Tongue (tissue), 3 donors: ENCODE measurements at places on chromosomes 7 and 10. TPM values are rescaled to one million over a fixed set of nuclear protein-coding genes. Genes with fewer than 3 reads are reported as not detected.
A peak's percentile ranks its signal among the peaks of the same experiment; 100 is the strongest.

Gene PROSER2
- 8.6 TPM for total RNA-seq

Gene MCM10
- total RNA-seq = 4.2 TPM

DNA sequence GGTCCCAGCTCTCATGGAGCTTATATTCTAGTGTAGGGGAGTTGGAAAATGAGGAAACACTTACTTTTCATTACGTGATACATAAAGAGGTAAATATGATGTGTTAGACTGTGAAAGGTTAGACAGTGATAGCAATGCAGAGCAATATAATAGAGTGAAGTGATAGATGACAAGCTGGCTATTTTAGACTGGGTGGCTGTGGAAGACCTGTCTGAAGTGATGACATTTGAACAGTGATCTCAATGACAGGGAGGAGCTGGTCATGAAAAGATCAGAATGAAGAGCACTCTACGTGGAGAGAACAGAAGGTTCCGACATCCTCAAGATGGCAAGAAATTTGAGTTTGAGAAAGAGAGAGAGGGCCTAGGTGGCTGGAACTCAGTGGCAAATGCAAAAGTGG, 118.9 kb upstream of the MKLN1 start:
- no peak for DNase-seq

DNA sequence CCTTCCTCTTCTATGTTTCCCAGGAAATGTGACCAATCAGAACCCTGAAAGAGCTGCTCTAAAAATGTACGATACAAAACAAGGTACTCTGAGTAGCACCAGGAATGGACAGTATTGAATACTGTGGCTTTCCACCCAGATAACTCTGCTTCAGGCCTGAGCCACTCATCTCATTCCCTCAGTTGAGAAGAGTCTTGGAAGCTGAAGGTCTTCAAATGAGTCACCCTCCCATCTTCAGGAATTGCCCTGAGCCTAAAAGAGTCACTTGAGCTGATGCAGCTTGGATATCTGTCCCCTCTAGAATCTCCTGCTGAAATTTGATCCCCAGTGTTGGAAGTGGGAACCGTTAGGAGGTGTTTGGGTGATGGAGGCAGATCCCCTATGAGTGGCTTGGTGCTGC, 210.4 kb downstream of the DGKI start:
- no peak for DNase-seq

Gene ASB10
- 4.9 TPM for total RNA-seq

GRCh38 chr10:15439341-15439842, 68.3 kb upstream of the FAM171A1 start:
- peak; percentile 58 for DNase-seq

Gene RFC2
- total RNA-seq = 17.6 TPM

Gene LRWD1
- total RNA-seq = 12.9 TPM

DNA sequence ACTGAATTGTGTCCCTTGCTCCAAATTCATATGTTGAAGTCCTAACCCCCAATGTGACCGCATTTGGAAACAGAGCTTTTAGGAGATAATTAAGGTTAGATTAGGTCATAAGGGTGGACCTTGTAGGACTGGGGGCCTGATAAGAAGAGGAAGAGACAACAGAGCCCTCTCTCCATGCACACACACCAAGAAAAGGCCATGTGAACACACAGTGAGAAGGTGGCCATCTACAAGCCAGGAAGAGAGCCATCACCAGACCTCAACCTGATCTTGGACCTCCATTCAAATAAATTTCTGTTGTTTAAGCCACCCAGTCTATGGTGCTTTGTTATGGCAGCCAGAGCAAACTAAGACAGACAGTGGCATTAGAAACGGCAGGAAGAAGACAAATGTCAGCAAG, 12.5 kb upstream of the PRKAR2B start:
- DNase-seq = no peak

GRCh38 chr10:12027539-12027938, 15.1 kb downstream of the UPF2 start:
- no peak for DNase-seq

DNA sequence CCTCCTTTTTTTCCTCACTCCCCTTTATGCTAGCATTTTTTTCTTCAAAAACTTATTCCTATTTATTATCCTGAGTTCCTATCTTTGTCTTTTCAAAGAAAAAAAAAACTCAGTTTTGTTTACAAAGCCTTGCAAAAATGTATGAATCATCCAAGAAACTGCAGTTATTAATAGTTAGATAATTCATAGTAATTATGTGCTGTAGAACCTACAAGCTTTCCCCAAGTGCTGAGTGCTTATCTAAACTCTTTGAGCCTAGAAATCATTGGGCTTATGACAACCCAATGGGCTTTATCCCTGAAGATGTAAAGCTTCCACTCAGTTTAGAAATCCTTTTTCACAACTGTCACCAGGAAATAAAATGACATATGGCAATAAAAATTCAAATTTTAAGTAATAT, 145.9 kb upstream of the WNT16 start:
- no peak for DNase-seq

DNA sequence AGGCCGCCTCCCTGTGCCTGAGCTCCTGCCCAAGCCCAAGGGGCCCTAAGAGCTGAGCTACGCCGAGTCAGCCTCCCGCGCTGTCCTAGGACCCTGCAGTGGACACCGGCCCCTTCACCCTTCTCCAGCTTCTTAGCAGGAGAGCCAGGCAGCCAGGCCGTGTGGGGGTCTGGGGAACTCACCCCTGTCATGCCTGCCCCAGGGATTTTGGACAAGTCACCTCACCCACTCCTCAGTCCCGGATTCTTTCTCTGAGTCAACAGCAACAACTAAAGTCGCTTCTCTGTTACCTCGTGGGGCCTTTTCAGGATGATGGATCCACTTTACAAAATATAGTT, 79.3 kb downstream of the MKI67 start:
- no peak for DNase-seq

DNA sequence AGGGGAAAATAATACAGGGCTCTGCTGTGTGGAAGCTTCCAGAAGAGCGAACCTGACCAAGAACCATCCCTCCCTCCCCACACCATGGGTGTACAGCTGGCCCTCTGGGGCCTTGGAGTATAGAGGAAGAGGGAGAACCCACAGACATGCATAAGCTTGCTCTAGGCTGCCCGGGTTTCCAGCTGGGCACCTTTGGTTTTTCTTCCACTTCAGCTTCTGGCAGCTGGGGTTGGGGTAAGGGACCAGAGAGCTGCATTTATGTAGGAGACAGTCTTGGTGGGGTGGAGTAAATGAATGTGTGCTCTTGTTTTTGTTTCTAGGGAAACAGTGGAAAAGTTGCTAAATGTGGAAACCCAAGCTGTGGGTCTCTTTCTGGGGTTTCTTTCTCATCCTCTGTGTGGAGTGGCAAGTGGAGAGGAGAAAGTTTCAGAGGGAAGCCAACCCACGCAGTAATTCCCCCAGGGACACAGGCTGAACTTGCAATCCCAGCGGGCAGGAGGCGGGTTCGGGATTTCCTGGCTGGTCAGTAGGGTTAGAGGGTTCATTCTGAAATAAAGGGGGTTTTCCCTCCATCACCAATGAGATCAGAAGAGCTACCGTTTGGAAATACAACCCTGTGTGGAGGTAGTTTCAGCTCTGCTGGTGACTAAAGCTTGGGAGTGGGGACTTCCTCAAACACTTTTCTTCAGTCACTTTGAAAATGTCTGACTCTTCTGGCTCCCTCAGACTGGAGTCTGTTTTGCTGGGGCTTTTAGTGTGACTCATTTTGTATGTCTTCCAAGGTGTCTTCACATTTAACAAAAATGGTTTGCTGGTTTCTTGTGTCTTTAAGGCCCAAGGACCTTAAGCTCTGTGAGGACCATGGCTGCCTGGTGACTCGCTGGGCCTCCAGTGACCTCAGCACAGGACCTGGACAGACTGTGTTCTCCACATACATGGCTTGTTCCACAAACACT, 22.2 kb upstream of the SRGN start:
- DNase-seq = no peak

DNA sequence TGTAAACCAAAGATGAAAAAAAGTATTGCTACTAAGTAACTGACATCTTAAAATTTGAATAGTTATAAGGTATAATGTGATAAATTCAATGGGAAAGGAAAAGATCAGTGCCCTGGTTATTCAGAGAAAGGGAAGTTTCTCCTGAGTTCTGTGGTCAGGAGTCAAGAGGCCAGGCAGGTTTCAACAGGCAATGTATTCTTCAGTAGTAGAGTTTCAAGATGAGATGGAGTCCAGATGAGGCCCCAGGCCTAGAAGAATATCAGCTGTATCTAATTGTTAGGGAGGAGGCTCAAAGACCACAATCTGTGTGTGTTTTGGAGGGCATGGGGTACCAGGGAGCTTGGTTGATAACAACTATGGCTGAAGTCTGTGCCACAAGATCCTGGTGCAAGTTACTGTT, 101.4 kb upstream of the DLX6 start:
- no peak for DNase-seq

GRCh38 chr7:36312064-36312914, 77.4 kb upstream of the ANLN start:
- DNase-seq = no peak

Gene CBX3
- 114 TPM for total RNA-seq

DNA sequence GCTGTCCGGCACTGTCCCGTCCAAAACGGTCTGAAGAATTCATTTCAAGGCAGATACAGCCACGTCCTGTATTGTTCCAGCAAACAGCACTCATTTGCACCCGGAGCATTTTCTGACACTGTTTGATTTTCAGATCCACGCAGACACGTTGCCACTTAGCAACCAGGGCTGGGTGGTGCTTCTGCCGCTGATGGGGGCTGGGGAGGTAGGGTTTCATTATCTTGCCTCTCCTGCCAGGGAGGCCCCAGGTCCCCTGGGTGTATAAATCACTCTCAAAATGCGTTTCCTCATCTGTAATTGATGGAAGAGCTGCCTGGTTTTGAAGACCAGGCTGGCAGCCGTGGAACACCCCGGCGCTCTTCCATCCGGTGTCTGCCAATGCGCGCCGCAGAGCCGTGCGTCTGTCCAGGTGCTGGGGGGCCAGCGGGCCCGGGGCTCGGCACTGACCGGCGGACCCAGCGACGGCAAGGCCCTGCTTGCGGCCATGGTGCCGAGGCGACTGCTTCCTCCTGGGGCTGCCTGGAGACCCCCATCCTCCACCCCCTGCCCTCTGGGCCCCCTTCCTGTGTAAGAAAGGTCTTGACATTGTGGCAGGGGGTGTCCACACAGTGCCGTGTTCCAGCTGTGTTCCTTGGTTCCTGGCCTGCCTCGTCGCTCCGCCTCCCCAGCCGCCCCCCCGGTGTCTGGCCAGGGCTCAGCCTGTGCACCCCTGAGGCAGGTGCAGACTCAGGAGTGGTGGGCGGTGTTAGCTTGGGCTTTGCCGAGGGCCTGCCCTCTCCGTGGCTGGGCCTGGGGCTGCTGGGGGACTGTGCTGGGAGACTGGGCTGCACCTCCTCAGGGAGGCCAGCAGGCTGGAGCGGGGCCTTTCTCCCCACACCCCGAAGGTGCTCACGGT, 16.6 kb downstream of the ADGRA1 start:
- DNase-seq = no peak

GRCh38 chr7:44454348-44454747, 36.1 kb downstream of the NUDCD3 start:
- DNase-seq = no peak

DNA sequence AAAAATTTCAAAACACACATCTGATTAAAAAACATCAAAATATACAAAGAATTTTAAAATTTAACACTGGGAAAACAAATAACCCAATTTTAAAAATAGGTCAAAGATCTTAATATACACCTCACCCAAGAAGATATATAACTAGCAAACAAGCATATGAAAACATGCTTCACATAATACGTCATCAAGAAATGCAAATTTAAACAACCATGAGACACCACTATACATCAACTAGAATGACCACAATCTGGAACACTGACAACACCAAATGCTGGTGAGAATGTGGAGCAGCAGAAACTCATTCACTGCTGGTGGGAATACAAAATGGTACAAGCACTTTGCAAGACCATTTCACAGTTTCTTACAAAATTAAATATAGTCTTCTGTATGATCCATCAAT, 498.4 kb downstream of the IPMK start:
- no peak for DNase-seq

Gene IFIT1B
- 0.92 TPM for total RNA-seq

DNA sequence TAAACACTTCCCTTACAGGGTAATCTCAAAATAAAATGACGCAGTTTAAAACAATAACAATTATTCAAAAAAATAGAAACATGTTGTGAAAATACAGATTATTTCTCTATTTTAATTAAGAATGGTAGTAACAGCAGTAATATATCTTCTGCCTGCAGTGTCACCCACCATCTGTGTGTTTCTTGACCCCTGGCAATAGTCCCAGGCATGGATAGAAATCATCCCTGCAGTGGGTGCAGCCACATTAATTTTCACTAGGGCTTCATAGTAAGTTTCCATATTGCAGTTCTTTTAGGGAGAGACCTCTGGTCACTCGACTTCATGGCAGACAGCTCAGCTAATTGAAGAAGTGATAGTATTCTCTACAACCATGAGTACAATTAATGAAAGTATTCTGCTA, 470.1 kb upstream of the TEX47 start:
- DNase-seq = peak; percentile 4

Gene GPR85
- total RNA-seq = 1.2 TPM

- no peak for DNase-seq
Measured at GRCh38 chr7:90224195-90224594, 12.7 kb downstream of the STEAP2 start.

Gene CYP2W1
- total RNA-seq = 19.1 TPM

GRCh38 chr10:5274795-5275194, 78.2 kb downstream of the AKR1C4 start:
- DNase-seq = no peak

- no peak for DNase-seq
Measured at GRCh38 chr10:63751836-63752235, 230.6 kb downstream of the REEP3 start.

DNA sequence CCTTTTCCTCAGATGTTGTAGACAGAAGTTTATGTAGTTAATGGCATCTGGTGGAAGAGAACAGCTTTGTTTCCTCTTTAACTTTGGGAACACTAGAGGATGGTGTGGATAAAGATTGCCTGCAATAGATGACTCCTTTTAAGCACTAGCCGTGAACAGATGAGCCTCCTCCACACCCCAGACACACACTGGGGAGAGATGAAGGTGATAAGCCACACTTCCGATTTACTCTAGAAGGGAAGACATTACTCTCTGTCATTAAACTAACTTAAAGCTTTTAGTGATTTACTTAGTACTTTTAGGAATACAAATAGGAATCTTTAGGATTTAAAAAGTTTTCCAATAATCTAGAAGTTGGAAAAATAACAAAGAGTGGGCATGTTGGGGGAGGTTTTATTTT, 6.8 kb downstream of the HSPA14 start:
- DNase-seq = no peak

Gene SDK1
- total RNA-seq = 9.9 TPM

- no peak for DNase-seq
Measured at GRCh38 chr10:99920901-99921300, 88.8 kb downstream of the DNMBP start.
